Panc1 (cell line): ENCODE measurements at places on chromosomes 6 and 20.

DNA sequence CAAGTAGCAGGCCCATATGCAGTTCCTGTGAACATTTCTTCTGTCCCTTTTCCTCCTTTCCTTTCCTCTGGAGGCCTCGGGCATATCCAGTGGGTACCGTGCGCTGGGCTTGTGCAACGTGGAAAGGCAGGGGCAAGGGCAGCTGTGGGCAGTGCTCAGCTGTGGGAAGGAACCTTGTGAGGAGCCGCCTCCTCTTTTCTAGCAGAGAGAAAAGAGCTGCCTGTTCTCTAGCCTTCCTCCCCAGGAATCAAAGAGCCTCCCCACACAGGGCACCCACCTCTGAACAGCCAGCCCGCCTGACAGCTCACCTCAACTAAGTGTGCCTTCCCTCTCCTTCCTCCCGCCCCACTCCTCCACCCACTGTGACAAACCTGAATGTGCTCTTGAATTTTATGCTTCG lies 143.3 kb upstream of the HDDC2 start:
- no peaks in the 10 kb centered on the region for H3K4me1 ChIP-seq
- H3K27me3 ChIP-seq: peaks cover 6% of the 10 kb centered on the region
- no peak for DNase-seq
- no peak overlapping the region for H3K27ac ChIP-seq

- DNase-seq: no peak
- H3K36me3 ChIP-seq: no peaks in the 10 kb centered on the region
- H3K4me1 ChIP-seq: no peaks in the 10 kb centered on the region
Observed at GRCh38 chr6:1739220-1739619, 129.5 kb downstream of the FOXC1 start.

- no peaks in the 10 kb centered on the region for H3K4me1 ChIP-seq
- no peaks in the 10 kb centered on the region for H3K36me3 ChIP-seq
- no peak overlapping the region for H3K27ac ChIP-seq
- H3K4me3 ChIP-seq: no peak overlapping the region
- H3K27me3 ChIP-seq: no peaks in the 10 kb centered on the region
Observed at GRCh38 chr6:76351275-76351674, 278.8 kb upstream of the IMPG1 start.

DNA sequence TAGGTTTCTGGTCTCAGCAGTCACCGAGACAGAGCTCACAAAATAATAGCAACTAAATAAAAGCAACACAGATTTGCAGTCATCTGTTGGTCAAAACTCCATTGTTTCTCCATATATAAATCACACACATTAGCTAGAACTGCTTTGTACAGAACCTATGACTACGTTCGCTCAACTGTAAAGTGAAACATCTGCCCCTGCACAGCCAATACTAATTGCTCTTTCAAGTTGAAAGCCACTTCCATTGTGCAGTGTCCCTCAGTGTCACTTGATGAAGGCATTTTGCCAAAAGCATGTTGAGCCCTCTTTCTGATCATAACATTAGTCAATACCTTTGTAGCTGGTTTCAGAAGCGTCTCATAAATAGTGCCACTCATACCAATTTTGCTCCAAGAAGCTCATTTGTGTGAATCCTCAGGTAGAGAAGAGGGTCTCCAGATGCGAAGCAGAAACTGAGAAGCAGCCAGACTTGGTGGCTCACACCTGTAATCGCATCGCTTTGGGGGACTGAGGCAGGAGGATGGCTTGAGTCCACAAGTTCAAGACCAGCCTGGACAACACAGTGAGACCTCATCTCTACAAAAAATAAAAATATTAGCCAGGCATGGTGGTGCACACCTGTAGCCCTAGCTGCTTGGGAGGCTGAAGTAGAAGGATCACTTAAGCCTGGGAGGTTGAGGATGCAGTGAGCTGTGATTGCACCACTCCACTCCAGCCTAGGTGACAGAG lies 68.9 kb downstream of the PERP start:
- no peaks in the 10 kb centered on the region for H3K27me3 ChIP-seq
- no peaks in the 10 kb centered on the region for H3K36me3 ChIP-seq
- H3K4me1 ChIP-seq: no peaks in the 10 kb centered on the region
- H3K4me3 ChIP-seq: no peak overlapping the region

DNA sequence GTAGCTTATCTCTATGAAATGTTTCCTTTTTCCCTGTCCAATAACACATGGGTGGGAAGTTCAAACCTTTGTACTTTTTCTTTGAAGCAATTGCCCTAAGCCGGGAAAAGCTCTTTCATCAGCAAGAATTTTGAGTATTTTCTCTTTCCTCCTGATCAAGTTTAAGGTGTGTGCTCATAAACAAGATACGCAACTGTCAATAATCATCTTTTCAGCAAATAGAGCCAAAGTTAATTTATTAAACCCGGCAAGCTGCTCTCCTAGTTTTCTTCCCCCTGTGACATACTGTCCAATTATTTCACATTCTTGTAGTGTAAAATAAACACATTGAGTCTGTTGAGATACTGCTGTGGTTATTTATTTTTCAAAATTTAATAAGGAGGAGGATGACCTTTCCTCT lies 194.4 kb downstream of the EDN1 start:
- no peaks in the 10 kb centered on the region for H3K27me3 ChIP-seq
- no peaks in the 10 kb centered on the region for H3K36me3 ChIP-seq
- H3K27ac ChIP-seq: peak overlapping the region; percentile 50; the same call in 1 of the 2 replicates
- H3K4me3 ChIP-seq: no peak overlapping the region

GRCh38 chr6:32954986-32955802 lies 2.3 kb upstream of the HLA-DMA start:
- H3K27me3 ChIP-seq: no peaks in the 10 kb centered on the region
- H3K4me1 ChIP-seq: no peaks in the 10 kb centered on the region
- no peak overlapping the region for H3K27ac ChIP-seq
- no peak for DNase-seq
- no peaks in the 10 kb centered on the region for H3K36me3 ChIP-seq
- H3K4me3 ChIP-seq: no peak overlapping the region
